ENCODE measurements at places on chromosomes 1 and 21.

- DNase-seq: no peak
Observed at GRCh38 chr1:25462732-25463131, 32.0 kb downstream of the MACO1 start.

DNA sequence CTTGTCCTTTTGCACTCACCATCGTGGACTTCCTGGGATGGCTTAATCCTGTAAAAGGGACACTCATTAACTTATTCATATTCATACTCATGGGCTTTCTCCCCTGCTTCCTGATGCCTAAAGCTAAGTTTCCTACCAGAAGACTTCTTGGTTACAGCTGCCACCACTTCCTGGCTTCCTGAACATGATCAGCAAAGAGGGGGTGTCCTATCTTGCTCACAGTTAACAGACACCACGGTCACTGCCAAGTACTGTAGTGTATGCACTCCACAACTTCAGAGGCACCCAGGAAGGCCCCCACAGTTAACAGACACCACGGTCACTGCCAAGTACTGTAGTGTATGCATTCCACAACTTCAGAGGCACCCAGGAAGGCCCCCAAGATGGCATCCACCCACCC is 177.8 kb downstream of the SIPA1L2 start:
- DNase-seq: no peak

DNA sequence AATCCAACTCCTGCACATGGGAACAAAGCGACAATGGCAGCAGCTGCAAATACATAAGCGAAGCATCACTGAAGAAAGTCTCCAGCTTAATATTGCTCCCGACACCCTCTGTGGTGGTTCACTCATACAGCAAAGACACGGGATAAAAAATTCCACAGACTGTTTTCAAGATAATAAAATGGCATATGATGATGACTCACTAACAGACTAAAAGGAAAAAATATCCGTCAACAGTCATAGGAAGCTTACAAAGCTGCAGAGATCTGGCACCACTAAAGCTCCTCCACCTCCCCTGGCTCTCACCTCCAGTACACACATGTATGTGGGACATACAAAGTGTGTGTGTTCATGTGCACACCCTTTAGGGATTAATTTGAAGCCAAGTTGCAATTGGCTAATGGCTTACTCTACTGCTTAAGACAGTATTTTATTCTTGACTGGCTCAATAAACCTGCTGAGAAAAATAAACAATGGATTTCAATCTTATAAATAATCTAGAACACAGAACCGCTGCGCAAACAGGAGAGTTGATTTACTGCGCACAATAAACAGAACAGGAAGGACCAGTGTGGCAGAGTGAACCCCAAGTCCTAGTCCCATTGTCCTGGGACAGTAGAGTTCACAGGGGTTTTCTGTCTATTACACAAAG is 94.4 kb downstream of the SLC45A1 start:
- DNase-seq: no peak

DNA sequence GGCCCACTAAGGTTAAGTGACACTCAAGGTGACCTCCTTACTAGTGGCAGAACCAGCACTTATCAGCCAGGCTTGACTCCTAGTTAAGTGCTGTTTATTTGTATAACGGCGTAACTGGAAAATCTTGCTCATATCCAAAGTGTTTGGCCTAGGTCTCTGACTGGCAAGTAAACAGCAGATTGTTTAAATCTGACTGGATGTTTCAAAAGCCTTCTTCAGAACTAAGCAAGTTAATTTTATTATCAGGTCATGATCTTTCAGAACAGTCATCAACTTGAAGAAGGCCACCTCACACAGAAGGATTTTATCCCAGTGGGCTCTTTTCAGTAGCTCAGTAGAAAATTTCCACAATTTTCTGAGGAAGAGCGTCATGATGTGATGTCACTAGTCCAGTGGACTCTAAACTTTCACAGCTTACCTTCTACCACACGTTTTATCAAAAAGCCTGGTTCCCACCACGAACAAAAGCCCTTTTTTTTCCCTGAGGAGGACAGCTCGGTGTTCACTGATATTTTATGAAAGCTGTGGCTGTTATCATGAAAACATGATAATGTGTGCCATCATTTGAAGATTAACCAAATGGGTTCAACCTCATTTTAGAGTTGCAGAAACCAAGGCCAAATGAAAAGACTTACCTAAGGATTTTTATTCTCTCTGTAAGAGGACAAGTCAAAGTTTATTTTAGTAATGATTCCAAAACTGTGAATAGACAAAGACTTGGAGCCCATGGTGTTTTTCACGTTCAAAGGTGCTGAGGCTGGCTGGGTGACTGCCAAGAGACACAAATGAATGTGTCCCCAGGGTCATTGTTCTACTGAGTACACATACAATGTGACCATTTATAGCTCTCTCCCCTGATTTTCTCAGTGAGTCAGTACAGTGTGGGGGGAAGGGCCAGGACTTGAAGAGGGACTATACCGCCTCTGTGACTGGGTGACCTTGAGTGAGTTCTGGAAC is 9.1 kb downstream of the SGIP1 start:
- no peak for DNase-seq

GRCh38 chr1:64856553-64856952 is 109.8 kb downstream of the JAK1 start:
- no peak for DNase-seq

GRCh38 chr1:159177272-159177907 is 6.0 kb downstream of the CADM3 start:
- DNase-seq: peak; percentile 54

- DNase-seq: peak; percentile 47
Observed at GRCh38 chr1:116628448-116628847, 39.1 kb downstream of the IGSF3 start.

DNA sequence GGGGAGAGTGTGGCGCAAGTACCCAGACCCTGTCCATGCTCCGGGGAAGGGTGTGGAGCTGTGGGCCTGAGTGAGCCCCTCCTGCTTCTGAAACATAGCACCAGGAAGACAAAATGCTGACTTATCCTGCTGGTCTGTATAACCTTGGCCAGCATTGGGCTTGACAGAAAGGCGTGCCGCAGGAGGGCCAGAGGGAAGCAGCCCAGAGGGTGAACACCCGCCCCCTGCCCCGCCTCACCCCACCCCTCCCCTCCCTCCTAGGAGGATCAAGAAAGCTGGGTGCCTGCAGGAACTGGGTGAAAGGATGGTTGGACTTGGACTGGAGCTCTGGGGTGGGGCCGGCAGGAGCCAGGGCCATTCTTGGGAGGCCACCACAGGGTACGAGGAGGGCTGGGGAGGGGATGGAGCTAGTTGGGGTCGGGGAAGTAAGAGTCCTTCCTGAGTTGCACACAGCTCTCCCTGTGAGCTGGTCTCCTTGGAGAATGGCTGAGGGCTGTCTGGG is 27.1 kb downstream of the PTPRF start:
- DNase-seq: no peak

- no peak for DNase-seq
Observed at GRCh38 chr1:92872719-92873118, 40.9 kb downstream of the RPL5 start.

DNA sequence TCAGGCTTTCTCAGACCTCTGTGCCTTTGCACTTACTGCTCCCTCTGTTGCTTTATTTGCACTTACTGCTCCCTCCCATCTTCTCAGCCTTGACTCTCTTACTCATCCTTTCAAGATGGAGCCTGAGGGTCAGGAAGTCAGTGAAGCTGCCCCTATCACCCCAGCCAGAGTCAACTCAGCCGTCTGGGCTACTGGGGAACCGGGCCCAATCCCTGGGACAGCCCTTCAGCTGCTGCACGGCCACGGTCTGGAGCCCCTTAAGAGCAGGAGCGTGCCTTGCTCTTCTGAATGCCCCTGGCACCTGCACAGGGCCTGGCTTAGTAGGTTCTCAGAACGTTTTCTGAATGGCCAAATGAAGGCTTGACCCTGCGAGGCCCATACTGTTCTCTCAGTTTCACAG is 244.4 kb downstream of the FOXD2 start:
- DNase-seq: no peak

GRCh38 chr1:6285336-6285735 is 24.4 kb upstream of the GPR153 start:
- DNase-seq: no peak

Data from GM10248 (cell line).